Thyroid gland (tissue), 4 donors: ENCODE measurements at places on chromosomes 2 and 18.

DNA sequence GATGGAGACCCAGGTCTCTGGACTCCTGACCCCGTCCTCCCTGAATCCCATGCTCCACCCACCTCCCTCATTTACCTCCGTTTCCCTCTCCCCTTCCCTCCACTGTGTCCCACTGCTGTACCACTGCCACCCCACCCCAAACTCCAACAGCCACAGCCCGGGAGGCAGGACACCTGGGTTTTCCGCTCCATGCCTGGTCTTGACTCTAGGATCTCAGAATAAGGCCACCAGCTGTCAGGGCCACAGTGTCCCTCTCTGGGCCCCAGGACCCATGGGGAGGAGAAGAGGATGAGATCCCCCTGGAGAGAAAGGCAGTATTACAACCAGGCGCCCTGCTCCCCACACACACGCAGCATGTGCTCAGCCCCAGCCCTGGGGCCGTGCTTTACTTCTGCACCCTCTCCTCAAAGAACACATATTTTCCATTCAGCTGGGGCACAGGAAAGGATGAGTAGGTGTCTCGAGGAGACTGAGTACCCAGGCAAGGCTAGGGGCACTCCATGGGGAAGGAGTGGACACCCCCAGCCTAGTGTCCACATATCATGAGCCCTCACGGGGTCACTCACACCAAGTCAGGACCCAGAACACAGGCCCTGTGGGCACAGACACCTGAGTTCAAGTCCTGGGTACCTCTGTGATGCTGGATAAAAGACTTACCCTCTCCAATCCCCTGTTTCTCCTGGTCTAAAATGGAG lies 700 bp downstream of the RUFY4 start:
- DNase-seq: no peak

DNA sequence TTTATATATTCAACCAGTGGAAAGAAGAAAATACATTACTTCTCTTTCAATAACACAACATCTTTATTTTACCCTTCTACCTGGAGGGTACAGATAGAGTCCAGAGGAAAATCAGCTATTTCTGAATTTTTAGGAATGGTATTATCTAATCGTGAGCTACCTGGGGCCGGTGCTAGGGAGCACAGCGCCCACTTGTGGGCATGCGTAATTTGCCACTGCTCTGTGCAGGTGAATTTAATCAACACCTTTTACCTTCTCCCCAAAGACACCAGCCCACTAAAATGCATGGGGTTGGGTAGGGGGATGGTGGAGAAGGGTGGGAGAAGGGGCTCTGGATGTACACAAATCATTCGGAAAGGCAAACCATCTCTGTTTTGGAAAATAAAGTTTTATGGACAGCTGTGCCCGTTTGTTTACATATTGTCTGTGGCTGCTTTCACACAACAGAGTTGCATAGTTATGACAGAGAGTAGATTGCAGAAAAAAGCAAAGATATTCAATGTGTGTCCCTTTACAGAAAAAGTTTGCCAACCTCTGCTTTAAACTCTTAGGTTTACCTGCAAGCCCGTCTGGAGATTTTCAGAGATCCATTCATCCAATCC lies 51.5 kb upstream of the DCC start:
- DNase-seq: no peak

- no peak for DNase-seq
Measured at GRCh38 chr2:14749884-14750283, 117.4 kb downstream of the LRATD1 start.

DNA sequence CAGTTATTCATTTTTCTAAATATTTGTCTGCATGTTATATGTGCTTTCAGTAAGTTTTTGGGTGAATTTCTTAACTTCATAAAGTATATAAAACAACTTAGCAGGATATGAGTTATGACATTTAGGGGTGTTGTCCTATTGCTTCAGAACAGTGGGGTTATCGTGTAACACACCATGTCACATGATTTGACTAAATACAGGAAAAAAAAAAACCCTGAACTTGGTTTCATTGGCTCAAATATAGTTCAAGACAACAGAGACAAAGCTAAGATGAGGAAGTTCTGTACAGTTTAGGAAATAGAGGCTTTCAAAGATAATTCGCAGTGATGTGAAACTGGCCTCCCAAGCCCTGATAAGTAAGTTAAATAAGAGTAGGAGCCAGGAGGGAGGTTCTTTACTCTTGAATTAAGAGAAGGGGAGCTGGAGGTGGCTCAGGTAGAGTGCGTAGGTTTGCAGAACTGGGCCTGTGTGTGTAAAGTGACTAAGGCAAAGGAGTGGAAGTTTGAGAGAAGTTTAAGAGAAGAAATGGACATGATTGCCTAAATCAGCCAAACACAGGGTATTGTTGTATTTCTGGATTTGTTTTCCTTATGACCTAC lies 53.9 kb downstream of the LIMS1 start:
- DNase-seq: no peak

DNA sequence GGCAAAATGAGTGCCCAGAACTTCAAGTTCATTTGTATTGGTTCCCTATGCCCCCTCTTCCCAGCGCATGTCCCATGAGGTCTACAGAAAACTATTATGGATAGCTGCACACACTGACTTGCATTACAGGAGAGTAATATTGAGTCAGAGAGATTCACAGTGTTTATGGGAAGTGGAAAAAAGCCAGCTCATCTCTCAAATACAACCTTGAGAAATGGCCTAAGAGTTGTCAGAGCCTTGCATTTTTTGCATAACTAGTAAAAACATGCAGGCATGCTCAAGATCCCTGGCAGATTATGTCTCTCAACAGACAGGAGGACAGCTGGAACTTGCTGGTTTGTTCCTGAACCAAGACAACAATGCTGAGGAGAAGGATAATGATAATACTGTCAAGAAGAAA lies 1292.8 kb downstream of the DSC3 start:
- DNase-seq: no peak

- DNase-seq: no peak
Measured at GRCh38 chr2:216340280-216340631, 32.0 kb downstream of the MARCHF4 start.

- no peak for DNase-seq
Measured at GRCh38 chr2:159758239-159758638, 39.8 kb downstream of the CD302 start.

DNA sequence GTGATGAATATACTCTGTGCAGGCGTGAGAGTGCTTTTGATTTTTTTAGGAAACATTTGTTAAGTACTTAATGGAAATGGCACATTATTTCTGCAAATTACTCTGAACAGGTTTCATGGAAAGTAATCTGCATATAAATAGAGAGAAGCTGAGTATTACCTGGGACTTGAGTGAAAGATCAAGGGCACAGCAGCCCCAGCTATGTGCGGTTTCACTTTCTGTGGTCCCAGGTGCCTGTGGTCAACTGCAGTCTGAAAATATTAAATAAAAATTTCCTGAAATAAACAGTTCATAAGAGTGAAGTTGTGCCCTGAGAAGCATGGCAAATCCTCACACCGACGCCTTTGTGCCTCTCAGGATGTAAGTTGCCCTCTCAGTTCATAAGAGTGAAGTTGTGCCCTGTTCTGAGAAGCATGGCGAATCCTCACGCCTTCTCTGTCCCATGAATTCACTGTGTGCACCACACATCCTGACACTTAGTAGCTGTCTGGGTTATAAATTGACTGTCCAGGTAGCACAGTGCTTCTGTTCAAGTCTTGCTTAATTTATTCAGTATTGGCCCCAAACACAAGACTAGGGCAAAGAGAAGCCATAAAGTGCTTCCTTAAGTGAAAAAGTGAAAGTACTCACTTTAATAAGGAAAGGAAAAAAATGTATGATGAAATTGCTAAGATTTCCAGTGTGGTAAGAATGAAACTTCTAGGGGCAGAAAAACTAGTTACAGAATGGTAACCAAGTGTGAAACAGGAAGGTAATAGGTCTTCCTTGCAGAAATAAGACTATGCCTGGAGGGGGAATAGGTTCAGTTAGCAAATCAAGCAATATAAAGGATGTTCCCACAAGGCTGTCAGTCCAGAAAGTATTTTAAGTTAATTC lies 4.3 kb upstream of the SNTG2 start:
- DNase-seq: no peak

DNA sequence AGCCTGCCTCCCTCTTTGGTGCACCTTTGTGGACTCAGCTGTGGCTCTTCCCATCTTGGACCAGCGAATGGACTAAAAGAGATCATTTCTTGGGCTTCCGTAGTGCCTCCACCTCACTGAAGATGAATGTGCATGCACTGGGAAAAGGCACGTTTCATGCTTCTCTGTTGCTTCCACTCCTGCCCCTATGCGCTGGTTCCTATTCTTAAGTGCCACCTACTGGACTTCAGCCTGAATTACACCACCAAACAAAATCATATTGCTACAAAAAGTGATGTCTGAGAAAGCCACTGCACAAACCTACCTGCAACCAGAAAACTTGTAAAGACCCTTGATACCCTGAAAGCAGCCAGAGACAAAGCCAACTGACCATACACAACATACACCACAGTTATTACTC lies 695.6 kb downstream of the TSN start:
- DNase-seq: no peak
